Natural killer cell treated with Interleukin-12 subunit alpha and Interleukin-12 subunit beta and Interleukin-15 and Interleukin-18, amount 100 ng/mL, for 72 hours (primary cell): ENCODE measurements at places on chromosomes 3 and 15. TPM values are rescaled to one million over a fixed set of nuclear protein-coding genes. Genes with fewer than 3 reads are reported as not detected.

Gene IL16
- total RNA-seq = 84.1 TPM

Gene RAB43
- 50.7 TPM for total RNA-seq

Gene OIP5
- total RNA-seq = 15.1 TPM

Gene LRRN1
- 0.38 TPM for total RNA-seq

Gene RNF13
- 48.0 TPM for total RNA-seq

Gene CPB1
- total RNA-seq = not detected

Gene CCDC9B
- 0.47 TPM for total RNA-seq
